ENCODE measurements at places on chromosomes 16 and 17.

DNA sequence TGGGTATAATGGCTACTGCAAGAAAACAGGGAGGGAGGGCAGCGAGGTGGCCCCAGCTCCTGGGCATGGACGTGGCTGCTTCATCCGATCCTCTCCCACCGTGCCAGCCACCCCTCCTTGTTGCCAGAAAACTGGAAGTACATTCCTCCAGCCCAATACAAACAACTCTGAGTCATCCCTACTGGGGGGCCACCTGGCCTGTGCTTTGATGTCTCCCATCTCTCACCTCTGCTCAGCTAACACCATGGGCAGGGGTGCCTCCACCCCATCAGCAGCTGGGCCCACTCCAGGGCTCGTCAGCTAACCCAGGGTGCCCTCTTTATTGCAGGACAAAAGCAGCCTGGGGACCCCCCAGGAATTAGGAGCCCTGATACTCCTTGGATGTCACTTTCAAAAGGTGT lies 2.0 kb downstream of the RHBDF2 start:
- DNase-seq = no peak

DNA sequence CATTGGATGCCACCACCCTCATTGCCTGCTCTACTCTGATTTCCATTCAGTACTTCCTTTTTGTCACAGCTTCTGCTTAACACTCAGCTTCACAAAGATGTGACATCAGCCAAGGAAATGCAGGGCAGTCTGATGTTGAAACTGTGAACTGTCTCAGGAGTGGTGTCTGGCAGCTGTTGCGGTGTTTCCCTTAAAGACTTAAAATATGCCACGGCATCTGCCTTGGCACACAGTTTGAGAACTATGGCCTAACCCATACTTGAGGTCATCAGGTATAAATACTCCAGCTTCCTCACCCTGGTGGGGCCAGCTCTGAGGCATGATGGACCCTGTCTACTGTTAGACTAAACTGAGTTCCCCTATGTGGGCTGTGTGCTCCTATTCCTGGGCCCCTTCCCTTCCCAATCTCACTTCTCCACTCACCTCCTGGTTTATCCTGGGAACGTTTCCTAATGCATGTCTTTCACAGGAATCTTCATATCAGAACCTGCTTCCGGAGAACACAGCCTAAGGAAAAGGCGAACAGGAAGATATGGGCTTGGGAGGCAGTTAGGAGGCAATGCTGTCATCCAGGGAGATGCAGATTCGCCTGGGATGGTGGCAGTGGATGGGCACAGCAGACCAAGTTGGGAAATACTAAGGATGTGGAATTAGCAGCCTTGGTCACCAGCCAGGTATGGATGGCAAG lies 96.5 kb downstream of the WSCD1 start:
- peak; percentile 20 for DNase-seq

GRCh38 chr16:73060892-73061490 lies 13.1 kb upstream of the ZFHX3 start:
- no peak for DNase-seq

- DNase-seq = no peak
These were observed 57.2 kb upstream of the RHBDL3 start for GRCh38 chr17:32208436-32208835.

GRCh38 chr16:24713379-24713778 lies 16.1 kb upstream of the TNRC6A start:
- no peak for DNase-seq

DNA sequence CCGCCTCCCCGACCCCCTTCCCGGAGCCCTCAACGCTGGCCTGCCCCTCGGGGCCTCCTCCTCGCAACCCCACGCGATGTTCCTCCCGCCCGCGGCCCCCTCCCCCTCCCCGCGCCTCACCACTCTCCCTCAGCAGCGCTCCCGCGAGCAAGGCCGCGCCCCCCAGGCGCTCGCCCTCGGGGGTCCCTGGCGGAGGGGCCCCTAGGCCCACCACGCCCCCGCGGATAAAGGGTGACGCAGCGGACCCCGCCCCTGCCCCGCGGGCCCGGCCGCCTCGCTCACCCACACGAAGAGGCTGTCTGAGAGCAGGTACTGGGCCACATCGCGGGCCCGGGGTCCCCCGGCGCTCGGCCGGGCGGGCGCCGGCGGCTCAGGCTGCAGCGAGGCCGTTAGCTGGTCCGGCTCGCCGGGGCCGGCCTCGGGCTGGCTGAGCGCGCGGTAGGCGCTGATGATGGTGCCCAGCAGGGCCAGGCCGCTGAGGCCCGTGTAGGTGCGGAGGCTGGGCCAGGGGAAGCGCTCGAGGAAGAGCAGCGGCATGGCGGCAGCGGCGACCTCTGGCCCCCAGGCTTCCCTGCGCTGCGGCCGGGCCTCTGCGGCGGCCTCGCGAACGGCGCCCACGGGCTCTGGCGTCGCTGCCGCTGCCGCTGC lies 430 bp downstream of the AMFR start:
- DNase-seq = peak; percentile 45

GRCh38 chr17:55478971-55479370 lies 32.3 kb downstream of the SMIM36 start:
- DNase-seq = no peak

- DNase-seq = no peak
These were observed 21.1 kb downstream of the MINK1 start for GRCh38 chr17:4854111-4854681.

Data from H9 (cell line).